ENCODE measurements at places on chromosomes 1 and 21. TPM values are rescaled to one million over a fixed set of nuclear protein-coding genes. Genes with fewer than 3 reads are reported as not detected.
A peak's percentile ranks its signal among the peaks of the same experiment; 100 is the strongest.

DNA sequence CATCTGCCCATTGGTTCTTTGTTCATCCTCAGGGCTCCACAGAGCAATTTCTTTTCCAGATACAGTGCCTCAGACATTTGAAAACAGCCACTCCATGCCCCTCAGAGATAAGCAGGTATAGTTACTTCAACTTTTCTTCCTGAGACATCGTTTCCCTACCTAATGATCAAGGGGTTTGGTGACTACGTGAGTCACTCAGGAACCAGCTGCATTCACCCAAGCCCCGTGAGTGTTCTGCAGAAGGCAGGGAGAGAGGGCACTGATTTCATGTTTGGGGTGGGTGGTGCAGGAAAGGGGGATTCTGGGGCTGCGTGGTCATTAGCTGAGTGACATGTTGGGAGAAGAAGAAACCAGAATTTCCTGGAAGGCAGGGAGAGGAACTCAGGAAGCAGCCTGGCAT, 25.0 kb downstream of the NCF2 start:
- DNase-seq, result no peak

The EPHB2 gene
- total RNA-seq, result 93.6 TPM

The PPP1R12B gene
- total RNA-seq, result 2.5 TPM

The HTR1D gene
- not detected for total RNA-seq

DNA sequence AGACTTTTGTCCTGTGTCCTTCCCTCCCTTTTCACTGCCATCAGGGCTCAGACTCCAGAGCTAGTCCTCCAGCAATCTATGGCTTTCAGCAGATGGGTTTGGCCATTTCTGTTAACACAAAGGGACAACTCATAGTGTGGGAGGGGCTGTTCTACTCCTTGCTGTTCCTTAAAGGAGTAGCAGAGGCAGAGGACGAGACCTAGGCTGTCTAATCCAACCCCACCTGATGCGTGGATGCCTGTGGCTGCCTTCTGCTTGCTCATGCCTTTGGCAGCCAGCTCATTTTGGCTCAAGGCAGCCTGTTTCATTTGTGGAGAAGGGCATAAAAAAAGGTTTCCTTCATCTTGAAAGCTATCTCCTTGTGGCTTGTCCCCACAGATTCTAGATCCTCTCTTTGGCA, 27.0 kb downstream of the MFSD2A start:
- DNase-seq, result peak; percentile 39

All from epithelial cell of proximal tubule (primary cell).